Aortic smooth muscle cell (primary cell): ENCODE measurements at places on chromosomes 12 and 14. TPM values are rescaled to one million over a fixed set of nuclear protein-coding genes. Genes with fewer than 3 reads are reported as not detected.

INHBC gene
- not detected in 2 replicates for total RNA-seq

SCNN1A gene
- not detected in 2 replicates for total RNA-seq

VCPKMT gene
- 3.7 and 3.8 TPM in 2 replicates for total RNA-seq

RPL10L gene
- not detected in 2 replicates for total RNA-seq

RNASE7 gene
- not detected in 2 replicates for total RNA-seq

PRKAG1 gene
- total RNA-seq = 83.4 and 87.9 TPM in 2 replicates

MYH6 gene
- total RNA-seq = not detected in 2 replicates

CHD8 gene
- total RNA-seq = 47.7 and 51.1 TPM in 2 replicates

FAM181A gene
- total RNA-seq = not detected in 2 replicates

KRT77 gene
- total RNA-seq = not detected in 2 replicates

TMTC3 gene
- total RNA-seq = 53.5 and 54.7 TPM in 2 replicates

SLC7A8 gene
- 73.6 and 75.6 TPM in 2 replicates for total RNA-seq

MAP3K9 gene
- total RNA-seq = under 0.01 TPM in 2 replicates

RERGL gene
- total RNA-seq = 1.2 and 3.1 TPM in 2 replicates

ARHGEF25 gene
- 16.8 and 18.8 TPM in 2 replicates for total RNA-seq

FSCB gene
- total RNA-seq = not detected in 2 replicates

CLMN gene
- total RNA-seq = under 0.01 and 0.12 TPM in 2 replicates

TNFAIP2 gene
- 65.9 and 69.1 TPM in 2 replicates for total RNA-seq

TMEM179 gene
- 0.06 and 0.40 TPM in 2 replicates for total RNA-seq

PLXNC1 gene
- 4.0 and 4.5 TPM in 2 replicates for total RNA-seq

RNASE3 gene
- total RNA-seq = not detected in 2 replicates

SLC38A4 gene
- 0.26 and 0.37 TPM in 2 replicates for total RNA-seq
